ENCODE measurements at places on chromosomes 11 and 22.

DNA sequence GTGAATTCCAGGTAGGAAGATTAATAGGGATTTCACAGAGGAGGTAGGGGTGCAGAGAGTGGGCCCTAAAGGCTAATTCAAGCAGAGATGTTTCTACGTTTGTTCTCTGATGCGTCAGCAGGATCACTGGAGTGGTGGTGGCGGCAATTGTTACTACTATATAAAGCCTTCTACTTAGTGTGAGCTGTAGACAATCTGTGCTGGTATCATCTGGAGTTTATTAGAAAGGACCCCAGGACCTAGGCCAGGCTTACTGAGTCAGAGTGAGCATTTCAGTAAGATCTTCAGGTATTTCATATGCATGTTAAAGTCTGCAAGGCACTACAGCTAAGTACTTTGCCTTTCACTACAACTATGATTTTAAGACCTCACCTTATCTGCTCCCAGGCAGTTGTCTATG lies 59.5 kb downstream of the USP35 start:
- DNase-seq = no peak

DNA sequence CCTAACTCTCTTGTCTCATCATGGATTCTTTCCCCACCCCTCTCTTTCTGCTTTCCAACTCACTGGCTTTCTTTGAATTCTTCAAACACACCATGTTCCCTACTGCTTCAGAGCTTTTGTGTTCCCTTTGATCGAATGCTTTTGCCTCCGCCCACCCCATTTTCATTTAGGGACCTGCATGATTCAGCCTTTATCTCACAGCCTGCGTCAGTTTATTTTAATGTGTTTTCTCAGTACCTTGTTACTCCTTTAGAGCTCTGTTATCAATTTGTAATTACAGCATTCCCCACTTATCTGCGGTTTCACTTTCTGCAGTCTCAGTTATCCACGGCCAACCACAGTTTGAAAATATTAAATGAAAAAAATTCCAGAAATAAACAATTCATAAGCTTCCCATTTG lies 451.3 kb downstream of the METTL15 start:
- no peak for DNase-seq

- no peak for DNase-seq
These were observed 906 bp downstream of the CCDC90B start for GRCh38 chr11:83285151-83285770.

GRCh38 chr11:112989198-112989597 lies 28.0 kb downstream of the NCAM1 start:
- no peak for DNase-seq

DNA sequence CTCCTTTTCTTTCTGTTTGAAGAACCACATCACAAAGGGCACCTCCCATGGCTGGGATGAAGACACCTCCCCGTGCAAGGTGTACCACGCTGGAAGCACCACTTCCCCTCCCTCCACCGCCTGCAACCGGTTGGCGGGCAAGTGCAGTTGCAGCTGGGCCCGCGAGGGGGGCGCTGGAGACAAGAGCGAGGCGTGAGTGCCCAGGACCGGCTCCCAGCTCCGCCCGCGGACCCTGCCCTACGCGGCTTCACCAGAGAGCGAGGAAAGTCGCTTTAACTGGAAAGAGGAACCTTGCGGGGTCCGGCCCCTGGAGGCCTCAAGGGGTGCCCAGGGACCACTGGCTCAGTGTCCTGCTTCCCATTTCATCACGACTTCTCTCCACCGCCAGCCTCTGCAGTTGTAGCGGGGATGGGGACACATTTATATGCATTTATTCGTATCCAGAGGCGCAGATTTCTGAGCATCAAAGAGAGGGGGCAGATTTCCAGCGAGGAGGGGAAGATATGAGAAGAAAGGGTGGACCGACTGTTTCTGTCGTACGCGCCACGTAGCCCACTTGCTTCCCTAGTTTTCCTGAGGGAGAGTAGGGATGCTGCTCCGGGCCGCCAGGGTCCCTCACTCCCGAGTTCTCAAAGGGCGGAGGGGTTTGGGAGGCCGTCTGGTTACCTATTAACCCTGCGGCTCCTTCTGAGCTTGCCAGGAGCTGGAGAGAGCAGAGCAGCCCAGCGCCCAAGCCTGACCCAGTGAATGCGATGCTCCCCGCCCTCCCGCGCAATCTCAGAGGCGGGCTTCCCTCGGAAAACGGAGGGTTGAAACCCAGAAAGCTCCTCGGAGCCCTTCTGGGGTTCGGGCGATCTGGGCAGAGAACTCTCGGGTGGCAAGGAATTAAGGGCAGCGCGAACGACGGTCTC lies 3.5 kb downstream of the ESAM start:
- peak; percentile 88 for DNase-seq

DNA sequence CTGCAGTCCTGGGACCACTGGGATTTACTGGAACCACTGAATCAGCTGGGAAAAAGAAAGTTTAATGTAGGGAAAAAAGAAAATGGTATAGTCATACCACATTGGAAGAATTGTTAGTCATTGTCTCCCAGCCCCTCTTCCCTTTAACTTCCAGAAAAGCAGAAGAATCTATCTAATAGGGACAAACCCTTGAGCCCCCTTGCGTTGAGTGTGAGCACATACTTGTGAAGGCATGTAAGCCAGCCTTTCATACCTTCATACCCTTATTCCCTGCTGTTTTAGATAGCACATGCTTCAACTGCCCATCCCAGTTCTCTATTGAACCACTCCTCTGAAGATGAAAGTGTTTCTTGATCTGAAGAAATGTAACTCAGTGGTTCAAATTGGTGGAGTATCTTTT lies 6.6 kb downstream of the TREH start:
- no peak for DNase-seq

DNA sequence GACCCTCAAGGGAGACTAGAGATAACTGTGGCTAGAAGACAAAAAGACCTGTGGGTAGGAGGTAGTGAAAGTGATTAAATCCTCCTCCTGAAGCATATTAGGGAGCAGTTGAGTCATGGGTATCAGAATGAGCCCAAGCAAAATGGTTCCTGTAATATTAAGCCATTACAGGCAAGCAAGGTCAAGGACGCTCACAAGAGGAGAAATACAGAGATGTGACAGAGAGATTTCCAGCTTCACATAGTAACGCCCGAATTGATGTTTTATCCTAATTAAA lies 77.7 kb downstream of the FAM76B start:
- no peak for DNase-seq

DNA sequence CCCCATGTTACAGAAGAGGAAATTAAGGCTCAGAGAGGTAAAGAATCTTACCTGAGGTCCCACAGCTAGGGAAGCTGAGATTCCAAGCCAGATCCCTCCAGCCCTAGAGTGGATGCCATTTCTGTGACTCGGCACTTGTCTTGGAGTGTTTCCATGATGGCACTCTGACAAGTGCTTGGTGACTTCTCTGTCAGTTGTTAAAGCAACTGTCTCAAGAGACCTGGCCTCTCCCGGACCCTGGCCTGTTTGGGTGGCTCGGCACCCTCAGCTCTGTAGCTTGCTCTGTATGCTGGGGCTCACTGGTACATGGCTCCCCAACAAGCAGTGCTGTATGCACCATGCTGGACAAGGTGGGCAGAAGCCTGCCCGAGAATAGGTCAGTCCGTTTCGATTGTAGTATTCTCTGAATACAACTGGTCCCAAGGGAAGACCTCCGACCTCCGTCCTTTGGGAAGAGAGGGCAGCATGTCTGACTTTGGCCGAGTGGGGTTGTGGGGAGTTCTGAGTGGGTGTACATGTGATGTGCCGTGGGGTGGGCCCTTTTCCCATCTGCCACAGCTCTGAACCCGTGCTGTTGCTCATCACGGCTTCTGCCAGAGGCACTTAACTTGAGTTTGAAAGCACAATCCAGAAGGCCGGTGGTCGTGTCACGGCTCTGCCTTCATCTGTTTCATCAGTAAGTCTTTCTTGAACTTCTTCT lies 12.4 kb downstream of the ACO2 start:
- peak; percentile 59 for DNase-seq

- DNase-seq = no peak
These were observed 13.5 kb downstream of the SGSM3 start for GRCh38 chr22:40383905-40384304.

DNA sequence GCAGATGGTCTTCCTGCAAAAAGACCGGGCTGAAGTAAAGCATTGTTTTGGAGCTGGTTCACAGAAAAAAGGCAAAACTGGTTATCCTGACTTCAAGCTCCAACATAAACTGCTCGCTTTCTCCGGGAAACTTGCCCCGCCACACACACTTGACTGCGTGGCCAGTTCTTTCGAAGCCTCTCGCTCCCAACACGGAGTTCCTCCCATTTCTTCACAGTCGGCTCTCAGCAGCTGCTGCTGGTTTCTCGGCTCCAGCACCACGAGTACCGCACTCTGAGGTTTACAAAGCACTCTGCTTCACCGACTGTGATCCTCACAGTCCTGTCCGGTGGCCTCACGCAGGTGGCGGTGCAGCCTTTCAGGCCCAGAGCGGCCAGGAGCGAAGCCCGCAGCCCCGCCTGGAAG lies 264 bp downstream of the CHEK1 start:
- no peak for DNase-seq

DNA sequence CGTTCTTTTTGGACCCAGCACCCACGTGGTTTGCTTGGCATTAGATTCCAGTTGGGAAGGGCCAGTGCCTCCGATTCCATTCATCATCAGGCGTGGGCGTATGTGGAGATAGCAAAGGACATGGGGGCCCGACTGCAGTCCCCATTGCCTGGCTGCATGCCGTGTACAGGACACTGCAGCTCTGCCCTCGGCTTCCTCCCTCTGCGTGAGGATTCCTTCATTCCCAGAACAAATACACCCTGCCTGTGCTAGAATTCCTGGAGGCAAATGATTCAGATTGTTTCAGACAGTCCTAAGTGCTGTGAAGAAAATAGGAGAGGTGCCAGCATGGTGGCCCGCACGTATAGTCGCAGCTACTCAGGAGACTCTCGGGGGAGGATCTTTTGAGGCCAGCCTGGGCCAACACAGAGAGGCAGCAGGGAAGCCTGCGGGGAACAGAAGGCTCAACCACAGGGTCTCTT lies 15.4 kb downstream of the DERL3 start:
- no peak for DNase-seq

DNA sequence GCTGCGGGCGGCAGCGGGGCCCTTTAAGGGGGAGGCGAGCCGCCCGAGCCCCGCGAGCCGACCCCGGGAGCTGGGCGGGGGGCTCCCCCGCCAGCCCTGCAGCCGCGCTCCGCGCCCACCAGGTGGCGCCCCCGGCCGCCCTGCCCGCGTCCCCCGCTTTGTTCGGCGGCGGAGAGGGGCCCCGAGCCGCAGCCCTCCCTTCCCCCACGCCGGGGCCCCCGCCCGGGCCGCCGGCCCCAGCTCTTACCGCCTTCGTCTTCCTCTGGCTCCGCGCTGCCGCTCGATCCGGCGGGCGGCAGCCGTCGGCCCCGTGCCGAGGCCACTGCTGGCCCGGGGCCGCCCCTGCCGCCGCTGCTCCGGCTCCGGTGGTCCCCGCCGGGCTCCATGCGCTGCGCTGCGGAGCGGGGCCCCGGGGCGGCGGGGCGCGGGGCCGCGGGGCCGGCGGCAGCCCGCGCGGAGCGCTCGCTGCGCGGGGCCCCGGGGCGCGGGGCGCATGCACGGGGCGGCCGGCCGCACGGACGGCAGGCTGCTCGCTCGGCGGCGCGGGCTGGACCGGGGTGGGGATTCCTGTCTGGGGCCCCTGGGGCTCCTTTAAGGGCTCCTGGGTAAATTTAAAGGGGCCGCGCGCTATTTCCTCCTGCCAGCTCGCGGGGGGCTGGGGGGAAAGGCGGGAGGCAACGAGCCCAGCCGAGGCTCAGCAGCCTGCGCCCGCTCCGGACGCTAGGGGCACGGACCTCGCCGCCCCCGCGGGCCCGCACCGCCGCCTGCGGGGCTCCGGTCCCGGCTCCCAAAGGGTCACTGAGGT lies at the start of gene ZFTA:
TSS of gene ZFTA (minus strand) at position 539 of the 805 bp plus-strand sequence. CDS start at position 386, 153 bp downstream.
- DNase-seq = peak; percentile 89

DNA sequence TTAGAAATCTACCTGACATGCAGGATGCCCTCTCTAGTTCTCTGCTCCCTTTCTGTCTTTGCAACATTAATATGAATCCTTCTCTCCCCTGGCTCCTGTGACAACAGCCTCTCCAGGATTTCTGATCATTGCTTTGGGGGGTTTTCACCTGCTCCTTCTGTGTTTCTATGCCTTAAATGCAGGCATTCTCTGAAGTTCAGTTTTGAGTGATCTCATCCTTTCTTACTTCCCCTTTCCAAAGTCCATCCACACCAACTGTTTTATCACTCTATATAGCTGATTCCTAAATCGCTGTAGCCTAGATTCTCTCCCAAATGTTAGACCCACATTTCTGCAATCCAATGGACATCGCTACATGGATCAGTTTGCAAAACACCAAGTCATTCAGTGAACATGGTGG lies 330.7 kb upstream of the NCAM1 start:
- no peak for DNase-seq

GRCh38 chr11:47857485-47857884 lies 9.3 kb upstream of the NUP160 start:
- DNase-seq = no peak

GRCh38 chr22:42493393-42493792 lies 26.2 kb downstream of the RRP7A start:
- no peak for DNase-seq

DNA sequence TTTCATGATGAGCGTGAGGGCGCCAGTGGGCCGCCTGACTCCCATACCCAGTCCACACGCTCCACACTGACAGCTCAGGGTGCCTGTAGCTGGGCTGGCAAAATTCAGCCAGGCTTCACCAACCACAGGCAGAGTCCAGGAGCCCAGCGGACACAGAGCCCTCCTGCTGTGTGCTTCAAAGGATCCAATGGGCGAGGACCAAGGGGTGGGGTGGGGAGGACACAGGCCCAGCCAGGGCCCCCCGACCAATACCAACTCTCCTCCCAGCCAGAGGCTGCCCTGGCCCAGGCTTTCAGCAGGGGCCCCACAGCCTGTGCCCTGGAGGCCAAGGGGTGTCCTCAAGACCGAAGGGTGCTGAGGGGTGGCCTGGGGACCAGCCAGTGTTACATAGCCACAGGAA lies 336.1 kb downstream of the CTTN start:
- DNase-seq = no peak

GRCh38 chr11:67300756-67301312 lies 2.5 kb upstream of the SSH3 start:
- no peak for DNase-seq

GRCh38 chr22:46041642-46042041 lies 64.7 kb upstream of the WNT7B start:
- no peak for DNase-seq

GRCh38 chr11:82927264-82927880 lies 25.8 kb downstream of the DDIAS start:
- peak; percentile 66 for DNase-seq

- DNase-seq = no peak
These were observed 2.0 kb downstream of the ATXN10 start for GRCh38 chr22:45673482-45674175.

GRCh38 chr22:25076336-25076735 lies 123.3 kb upstream of the CRYBB3 start:
- DNase-seq = no peak

Data from AG20443 (cell line).